Activated naive CD4-positive, alpha-beta T cell treated with anti-CD3 and anti-CD28 coated beads for 36 hours (primary cell): ENCODE measurements at places on chromosomes 12 and 14.

GRCh38 chr14:91410771-91411536 lies 6.7 kb downstream of the CCDC88C start:
- peak overlapping the region; percentile 95 for H3K27ac ChIP-seq
- no peaks in the 10 kb centered on the region for H3K27me3 ChIP-seq
- H3K36me3 ChIP-seq = peaks cover 50% of the 10 kb centered on the region
- peak; percentile 62 for DNase-seq
- H3K4me1 ChIP-seq = peaks cover 91% of the 10 kb centered on the region

GRCh38 chr14:20118795-20119194 lies 8.3 kb downstream of the OR4K17 start:
- DNase-seq = no peak
- H3K36me3 ChIP-seq = no peaks in the 10 kb centered on the region
- H3K4me1 ChIP-seq = no peaks in the 10 kb centered on the region
- no peak overlapping the region for H3K27ac ChIP-seq
- no peak overlapping the region for H3K4me3 ChIP-seq
- peaks cover 19% of the 10 kb centered on the region for H3K27me3 ChIP-seq

DNA sequence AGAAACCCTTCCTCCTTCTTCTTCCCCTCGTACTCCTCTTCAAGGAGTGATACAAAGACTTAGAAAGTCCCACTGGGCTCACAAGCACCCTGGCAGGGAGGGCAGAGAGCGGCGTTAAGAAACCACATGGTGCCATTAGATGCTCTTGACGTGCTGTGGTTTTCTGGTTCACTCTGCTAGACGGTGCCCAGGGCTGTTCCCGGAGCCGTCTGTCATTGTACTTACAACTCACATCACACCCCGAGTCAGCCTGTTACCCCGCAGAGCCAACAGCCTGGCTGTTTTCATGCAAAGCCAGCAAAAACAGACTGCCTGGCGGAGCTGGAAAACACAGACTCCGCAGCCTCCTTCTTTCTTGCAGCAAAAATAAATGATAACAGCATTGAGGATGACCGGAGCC lies 232.6 kb upstream of the TBX3 start:
- H3K27me3 ChIP-seq = no peaks in the 10 kb centered on the region
- no peak overlapping the region for H3K4me3 ChIP-seq
- no peaks in the 10 kb centered on the region for H3K4me1 ChIP-seq
- DNase-seq = no peak

GRCh38 chr12:50520416-50521207 lies 15.8 kb downstream of the DIP2B start:
- H3K4me1 ChIP-seq = peaks cover 55% of the 10 kb centered on the region
- no peak for DNase-seq
- no peak overlapping the region for H3K27ac ChIP-seq
- peaks cover 12% of the 10 kb centered on the region for H3K36me3 ChIP-seq

DNA sequence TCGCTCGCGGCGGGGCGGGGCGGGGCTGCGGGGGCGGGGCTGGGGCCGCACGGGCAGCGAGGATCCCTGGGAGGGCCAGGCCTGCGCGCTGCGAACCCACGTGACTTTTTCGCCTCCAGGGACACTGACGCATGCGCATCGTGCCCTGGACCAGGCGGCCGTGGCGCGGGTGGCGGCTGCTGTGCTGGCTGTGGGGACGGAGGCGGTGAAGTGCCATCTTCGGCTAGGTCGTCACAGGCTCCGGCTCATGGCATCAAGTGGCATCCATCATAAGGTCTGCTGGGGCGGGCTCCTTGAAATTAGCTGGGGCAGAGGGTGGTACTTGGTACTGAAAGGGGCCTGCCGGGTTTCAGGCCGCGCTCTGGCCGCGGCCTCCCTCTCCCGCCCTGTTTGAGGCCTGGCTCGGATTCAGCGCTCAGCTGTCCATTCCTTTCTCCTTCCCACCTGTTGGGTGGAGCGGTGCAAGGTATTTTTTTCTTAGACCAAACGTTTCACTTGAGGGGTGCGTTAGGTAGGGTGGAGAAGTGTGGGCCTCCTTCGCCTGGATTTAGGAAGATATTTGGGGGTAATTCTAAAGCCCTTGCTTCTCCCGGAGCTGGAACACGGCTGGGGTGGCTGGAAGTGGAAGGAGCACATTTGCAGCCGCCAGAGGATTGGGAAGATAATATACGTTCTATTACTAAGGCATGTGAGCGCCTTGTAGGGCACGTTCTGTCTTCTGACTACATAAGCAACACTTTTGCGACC lies at the start of gene PRPF39:
Gene PRPF39 (plus strand): TSS at position 141 of the 747 bp plus-strand sequence. CDS start 11,124 bp downstream, outside the sequence.
- H3K36me3 ChIP-seq = peaks cover 14% of the 10 kb centered on the region
- peak within 1 kb of the TSS; percentile 96 for H3K4me3 ChIP-seq
- H3K4me1 ChIP-seq = peaks cover 49% of the 10 kb centered on the region
- peak within 1 kb of the TSS; percentile 93 for H3K27ac ChIP-seq
- H3K27me3 ChIP-seq = no peaks in the 10 kb centered on the region
- DNase-seq = peak; percentile 94

DNA sequence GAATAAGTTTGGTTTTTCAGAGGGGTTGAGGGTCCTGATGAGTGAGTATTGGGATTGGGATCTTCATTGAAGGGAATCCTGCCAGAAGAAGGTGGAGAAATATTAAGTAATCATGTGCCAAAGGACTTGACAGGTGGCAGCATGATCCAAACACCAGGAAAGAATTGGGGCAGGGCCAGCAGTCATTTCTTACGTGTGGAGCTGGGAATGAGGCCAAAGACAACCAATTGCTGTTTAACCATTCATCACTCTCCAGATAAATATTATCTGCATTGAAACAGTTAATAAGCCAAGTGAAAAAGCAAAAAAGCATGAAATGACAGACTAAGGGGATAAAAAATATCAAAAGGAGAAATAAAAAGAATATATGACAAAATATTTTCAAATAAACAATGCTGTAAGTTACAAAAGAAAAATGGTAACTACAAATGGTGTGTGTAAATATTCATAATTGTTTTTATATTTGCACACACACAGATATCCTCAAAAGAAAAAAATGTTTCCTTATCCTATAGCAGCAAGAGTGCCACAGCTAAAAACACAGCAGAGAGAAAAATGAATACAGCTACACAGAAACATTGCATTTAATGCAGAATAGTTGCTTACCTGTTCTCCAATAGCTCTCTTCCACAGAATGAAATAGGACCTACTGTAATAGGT lies 26.2 kb downstream of the C2CD5 start:
- H3K27me3 ChIP-seq = no peaks in the 10 kb centered on the region
- peaks cover 17% of the 10 kb centered on the region for H3K36me3 ChIP-seq
- no peak for DNase-seq
- H3K4me3 ChIP-seq = no peak overlapping the region
- H3K4me1 ChIP-seq = no peaks in the 10 kb centered on the region
- no peak overlapping the region for H3K27ac ChIP-seq
